Pulmonary artery endothelial cell (primary cell): ENCODE measurements at places on chromosomes 12 and 14. TPM values are rescaled to one million over a fixed set of nuclear protein-coding genes. Genes with fewer than 3 reads are reported as not detected.

Gene IQSEC3
- total RNA-seq: not detected in 2 replicates

Gene NR4A1
- total RNA-seq: 1.1 and 1.5 TPM in 2 replicates

DNA sequence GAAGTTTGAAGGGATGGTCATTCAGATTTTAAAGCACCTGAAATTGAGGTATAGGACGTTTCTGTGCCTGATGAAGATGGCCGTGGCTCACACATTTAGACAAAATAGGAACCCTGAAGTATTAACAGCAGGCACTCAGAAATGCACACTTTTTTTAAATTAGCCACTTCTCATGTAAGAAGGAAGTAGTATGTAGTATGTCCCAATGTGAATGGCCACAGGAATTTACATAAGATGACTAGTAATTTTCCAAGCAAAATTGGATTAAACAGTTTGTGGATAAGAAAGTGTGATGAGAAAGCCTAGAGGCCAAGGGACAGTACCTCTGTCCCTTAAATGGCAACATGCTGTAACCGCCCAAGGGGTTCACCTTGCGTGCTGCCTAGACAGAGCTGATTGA is 1.8 kb upstream of the MIS18BP1 start:
- DNase-seq: no peak

GRCh38 chr12:56358836-56359532 is 923 bp downstream of the STAT2 start:
- DNase-seq: no peak

DNA sequence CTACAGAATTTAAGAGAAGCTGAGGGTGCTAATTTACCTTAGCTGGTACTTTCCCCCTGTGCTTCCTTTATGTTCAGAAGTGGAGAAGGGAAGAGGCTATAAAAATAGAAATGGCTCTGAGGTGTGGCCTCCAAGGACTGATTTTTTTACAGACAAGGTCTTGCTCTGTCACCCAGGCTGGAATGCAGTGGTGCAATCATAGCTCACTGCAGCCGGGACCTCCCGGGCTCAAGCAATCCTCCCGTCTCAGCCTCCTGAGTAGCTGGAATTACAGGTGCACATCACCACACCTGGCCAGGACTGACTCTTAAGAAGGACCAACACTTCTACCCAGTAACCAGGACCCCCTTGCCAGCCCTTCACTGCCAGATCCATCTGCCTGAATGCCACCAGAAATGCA is 23.9 kb upstream of the NAP1L1 start:
- no peak for DNase-seq
